ENCODE measurements at places on chromosomes 16 and 17. TPM values are rescaled to one million over a fixed set of nuclear protein-coding genes. Genes with fewer than 3 reads are reported as not detected.

The PYY gene
- total RNA-seq = not detected

The ATF7IP2 gene
- 12.1 TPM for total RNA-seq

The GOSR1 gene
- 33.2 TPM for total RNA-seq

The KSR1 gene
- 12.7 TPM for total RNA-seq

All from A549 treated with CpdA at 1 μM for 4 hours (cell line).